ENCODE measurements at places on chromosomes 12 and 14.

- DNase-seq = no peak
Measured at GRCh38 chr12:130925666-130926015, 28.1 kb upstream of the ADGRD1 start.

GRCh38 chr12:19428246-19428645, 11.0 kb upstream of the AEBP2 start:
- DNase-seq = no peak

DNA sequence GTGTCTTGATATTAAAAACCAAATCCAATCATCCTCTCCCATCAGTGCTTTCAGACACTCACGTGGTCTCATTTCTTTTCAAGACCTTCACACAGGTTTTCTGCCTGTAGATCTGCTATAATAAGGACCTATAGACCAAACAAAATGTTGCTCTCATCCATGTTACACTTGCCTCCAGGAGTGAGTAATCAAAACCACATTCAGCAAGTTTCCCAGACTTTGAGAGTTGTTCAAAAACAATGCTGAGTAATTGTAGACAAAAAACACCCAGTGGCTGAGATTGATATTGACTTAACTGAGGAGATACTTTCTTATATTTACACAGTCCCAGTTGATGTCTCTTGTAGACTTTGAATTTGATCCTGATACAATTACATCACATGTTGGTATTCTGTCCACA, 383.1 kb downstream of the TMEM132D start:
- peak; percentile 5 for DNase-seq

- no peak for DNase-seq
Measured at GRCh38 chr12:31476437-31476836, 114.5 kb downstream of the DENND5B start.

DNA sequence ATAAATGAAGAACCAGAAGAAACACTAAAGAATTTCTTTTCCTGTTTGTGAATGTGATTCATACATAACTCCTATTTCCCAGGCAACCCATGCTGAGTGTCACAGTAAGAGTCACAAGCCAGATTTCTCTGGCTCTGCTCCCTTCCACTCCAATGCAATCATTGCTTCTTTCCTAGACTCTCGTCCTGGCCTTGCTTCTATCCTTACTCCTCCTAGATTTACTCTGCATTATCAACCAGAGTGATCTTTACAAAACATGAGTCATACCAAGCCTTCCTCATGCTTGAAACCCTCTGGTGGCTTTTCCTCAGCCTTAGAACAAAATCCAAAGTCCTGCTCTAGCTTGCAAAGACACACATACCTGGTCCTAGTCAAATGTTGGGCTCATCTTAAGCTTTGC, 13.3 kb downstream of the IL22 start:
- DNase-seq = peak; percentile 39

DNA sequence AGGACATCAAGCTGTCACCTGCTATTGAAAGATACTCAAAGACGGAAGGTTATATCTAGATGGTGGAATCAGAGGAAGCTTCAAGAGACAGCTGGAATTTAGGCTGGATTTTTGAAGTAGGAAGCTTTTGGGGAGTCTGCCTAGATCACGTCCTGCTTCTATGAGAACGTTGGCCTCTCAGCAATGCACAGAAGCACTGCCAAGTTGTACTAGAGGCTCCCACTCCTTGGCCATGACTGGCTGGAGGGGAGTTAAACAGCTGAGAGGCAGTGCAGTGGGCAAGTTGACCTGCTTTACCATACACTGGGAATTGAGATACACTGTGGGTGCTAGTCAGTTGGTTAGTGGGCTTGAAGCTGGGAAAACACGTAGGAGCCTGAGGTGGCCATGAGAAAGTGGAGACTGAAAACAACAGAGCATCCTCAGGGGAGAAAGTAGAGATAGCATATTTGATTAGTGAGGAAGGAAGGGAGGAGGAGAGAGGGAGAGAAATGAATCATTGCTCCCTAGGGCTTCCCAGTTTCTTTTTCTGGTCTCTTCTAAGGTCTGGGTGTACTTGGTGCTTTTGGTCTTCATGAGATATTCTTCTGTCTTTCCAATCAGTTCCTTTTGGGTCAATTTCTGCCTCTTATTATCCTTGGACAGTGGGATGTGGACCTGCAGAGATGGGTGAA, 110.8 kb downstream of the EMP1 start:
- no peak for DNase-seq

- DNase-seq = no peak
Measured at GRCh38 chr12:43277651-43278540, 274.1 kb downstream of the ADAMTS20 start.

DNA sequence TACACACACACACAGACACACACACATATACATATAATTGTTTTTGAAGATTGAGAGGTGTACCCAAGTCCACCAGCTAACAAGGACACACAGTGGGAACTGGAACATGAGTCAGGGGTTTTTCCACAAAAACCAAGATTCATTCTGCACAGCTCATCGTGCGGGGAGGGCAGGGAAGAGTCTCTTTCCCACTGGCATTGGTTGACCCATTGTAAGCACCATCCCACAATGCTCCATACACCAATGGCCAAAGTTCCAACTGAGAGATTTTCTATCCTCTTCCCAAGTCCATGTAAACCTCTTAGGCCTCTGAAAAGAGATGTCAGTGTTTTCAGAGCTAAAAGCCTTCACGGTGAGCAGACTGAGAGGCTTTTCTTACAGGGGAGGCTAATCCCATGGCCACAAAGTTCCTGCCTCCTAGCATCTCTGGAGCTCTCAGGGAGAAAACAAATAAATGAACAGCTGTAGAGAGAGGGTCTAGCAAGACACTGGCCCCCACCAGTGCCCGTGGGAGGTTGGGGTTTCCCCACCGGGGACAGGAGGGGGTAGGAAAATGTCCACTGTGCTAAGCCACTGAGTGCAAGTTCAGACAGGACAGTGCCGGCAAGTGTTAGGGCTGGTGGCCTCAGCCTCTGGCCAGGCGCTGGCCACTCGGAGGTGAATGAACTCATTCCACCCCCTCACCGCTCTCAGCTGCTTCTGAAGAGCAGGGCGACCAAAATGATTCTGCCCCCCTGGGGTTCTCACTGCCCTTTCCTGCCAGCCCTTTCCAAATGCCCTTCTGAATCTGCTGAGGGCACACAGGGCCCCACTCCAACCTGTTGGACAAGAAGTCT, 21.5 kb upstream of the TC2N start:
- DNase-seq = no peak

GRCh38 chr12:2970744-2971143, 11.5 kb downstream of the TEAD4 start:
- DNase-seq = no peak

DNA sequence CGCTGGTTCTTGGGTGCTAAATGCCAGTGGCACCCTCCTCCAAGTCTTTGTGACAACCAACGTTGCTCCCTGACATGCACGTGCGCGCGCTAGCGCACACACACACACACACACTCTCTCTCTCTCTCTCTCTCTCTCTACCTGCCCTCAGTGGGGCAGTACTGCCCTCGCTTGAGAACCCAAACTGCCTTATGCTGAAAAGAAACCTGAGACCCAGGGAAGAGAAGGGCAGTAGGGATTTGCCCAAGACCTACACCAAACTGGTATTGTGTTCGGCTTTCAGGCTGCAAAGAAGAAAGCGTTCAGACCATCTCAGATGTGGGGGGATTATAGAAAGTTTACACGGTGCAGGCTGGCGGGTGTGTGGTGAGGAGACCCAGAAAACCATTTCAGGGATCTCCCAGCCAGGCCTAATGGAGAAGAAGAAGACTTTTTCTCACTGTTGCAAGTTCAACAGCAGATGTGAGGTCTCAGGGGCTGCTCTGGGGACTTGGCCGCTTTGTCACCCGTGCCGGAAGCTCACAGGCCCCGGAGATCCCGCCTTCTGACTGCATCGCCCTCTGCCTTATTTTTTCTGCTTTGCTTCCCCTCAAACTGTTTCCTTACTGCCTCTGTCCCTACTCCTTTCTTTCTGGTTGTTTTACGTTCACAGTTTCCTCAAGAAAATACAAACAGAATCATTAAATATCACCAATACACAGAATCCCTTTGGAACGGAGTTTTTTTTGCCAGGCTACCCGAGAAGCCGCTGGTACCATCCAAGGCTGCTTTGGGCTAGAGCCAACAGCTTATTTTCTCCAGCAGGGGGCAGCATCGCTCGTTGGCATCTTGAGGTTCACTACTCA, 82.4 kb downstream of the PPM1A start:
- no peak for DNase-seq

DNA sequence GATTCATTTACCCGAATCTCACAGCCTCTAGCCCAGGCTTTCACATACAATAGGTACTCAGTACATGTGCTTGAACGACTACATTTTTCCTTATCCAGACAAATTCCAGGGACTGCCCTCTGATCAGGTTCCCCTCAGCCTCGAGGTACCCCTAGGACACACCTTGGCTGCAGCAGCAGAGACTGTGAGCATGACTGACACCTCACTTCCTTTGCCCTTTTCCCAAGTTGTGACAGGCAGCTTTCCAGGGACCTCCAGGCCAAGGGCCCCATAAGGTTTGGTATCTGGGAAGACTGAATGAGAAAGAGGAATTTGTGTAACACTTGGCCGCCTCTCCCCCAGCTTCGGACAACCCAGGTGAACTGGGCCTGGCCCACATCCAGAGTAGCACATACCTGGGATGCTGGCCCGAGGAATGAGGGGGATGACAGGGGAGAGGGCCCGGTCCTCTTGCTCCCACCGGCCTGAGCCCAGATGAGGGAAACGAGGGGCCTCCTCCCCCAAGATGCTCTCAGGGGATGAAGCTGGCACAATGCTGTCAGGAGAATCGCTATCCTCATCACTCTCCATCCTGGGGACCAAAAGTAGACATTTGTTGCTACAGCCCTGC, 10.2 kb upstream of the PRKAG1 start:
- DNase-seq = no peak

DNA sequence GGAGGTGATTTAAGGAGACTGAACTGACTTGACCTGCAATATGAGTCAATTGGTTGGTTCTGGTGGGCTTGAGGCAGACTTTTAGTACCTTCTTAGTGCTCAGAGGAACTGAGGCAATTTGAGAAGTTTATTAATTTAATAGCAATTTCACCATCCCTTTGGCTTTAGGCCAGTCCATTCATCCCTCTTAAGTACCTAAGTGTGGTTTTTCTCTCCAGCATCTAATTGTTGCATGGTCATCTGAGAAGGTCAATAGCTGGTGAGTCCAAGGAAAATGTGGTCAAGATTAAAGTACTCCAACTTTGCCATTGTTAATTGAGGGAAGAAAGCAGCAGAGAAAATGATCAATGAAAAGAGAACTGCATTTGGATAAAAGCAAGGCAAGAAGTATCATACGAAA, 115.4 kb upstream of the DYRK2 start:
- no peak for DNase-seq

GRCh38 chr12:131137009-131137835, 183.5 kb downstream of the ADGRD1 start:
- no peak for DNase-seq

DNA sequence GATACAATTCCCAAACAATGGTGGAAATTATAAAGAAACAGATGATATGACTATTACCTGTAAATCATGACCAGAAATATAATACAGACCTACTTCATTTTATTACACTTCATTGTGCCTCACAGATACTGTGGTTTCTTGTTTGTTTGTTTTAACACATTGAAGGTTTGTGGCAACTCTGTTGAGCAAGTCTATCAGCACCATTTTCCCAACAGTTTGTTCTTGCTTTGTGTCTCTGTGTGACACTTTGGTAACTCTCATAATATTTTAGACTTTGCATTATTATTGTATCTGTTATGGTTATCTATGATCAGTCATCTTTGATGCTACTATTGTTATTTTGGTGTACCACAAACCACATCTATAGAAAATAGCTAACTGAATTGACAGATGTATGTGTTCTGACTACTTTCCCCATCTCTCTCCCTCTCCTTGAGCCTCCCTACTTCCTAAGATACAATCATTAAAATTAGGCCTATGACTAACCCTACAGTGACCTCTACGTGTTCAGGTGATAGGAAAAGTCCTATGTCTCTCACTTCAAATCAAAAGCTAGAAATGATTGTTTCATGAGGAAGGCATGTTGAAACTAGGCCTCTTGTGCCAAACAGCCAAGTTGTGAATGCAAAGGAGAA, 49.1 kb downstream of the FBXO33 start:
- DNase-seq = no peak

- DNase-seq = no peak
Measured at GRCh38 chr14:99659333-99659741, 14.4 kb downstream of the HHIPL1 start.

DNA sequence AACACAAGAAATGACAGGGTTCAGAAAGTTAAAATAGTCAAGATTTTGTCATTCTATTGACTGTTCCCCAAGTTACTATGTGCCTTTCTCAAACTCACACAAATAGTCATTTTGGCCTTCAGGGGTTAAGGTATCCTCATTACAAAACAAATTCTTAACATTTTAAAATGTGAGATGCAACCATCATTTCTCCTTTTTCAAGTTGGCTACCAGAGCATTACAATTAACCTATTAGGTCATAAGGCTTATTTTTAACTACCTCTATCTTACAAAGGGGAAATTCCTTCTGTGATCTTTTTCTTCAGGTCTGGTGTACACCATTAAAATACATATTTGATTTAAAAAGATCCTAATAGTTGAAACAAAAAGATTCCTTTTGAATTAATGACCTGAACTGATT, 61.2 kb downstream of the SLC38A1 start:
- DNase-seq = no peak

DNA sequence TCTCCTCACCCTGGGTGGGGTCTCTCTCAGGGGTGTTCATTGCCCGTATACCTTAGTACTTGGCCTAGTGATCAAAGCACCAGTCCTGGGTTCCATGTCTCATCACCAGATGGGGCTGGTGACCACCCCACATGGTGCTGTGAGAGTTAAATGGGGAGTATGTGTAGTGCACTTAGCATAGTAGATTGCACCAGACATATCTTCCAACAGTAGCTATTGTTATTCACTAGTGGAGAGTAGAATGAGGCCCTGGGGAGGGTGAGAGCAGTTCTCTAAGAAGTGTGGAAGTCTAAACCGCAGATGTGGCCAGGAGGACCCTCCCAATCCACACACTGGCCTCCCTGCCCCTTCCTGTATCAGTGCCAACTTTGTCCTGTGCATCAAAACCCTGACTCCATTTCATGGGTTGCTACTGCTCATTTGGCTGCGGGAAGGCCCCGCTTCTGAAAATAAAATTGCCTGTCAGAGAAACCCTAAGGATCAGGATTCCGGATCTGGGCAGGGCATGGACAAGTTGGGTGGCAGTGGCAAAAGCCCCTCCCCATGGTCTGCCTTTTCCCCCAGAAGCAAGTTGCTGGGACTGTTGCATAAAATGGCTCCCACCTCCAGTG, 4.4 kb downstream of the CD9 start:
- no peak for DNase-seq

DNA sequence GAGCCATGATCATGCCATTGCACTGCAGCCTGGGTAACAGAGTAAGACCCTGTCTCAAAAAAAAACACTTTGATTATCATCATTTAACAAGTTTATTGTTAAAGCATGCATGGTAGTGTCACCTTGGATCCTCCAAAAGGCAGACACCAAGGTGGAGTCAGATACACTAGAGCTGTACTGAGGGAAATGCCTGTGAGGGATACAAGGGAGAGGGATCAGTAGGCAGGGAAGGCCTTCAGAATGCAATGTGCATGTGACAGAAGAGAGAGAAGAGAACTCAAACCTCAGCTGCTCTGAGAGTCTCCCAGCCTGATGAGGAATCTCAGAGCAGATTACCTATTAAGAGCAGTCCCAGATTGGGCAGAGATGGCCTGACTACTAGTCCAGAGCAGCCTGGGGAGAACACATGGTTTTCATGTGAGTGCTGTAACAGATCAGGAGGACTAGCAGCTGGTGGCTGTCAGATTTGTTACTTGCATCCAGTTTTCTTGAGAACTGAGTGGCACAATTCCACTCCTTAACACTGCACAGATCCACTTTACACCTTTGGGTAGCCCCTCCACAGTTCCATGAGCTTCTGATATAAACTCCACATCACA, 38.0 kb upstream of the A2ML1 start:
- no peak for DNase-seq

All from kidney epithelial cell (primary cell).